ENCODE measurements at places on chromosomes 3 and 15.

- DNase-seq: no peak
Measured at GRCh38 chr15:42604894-42605744, 29.7 kb downstream of the STARD9 start.

- no peak for DNase-seq
Measured at GRCh38 chr3:159971311-159971710, 17.3 kb upstream of the IL12A start.

DNA sequence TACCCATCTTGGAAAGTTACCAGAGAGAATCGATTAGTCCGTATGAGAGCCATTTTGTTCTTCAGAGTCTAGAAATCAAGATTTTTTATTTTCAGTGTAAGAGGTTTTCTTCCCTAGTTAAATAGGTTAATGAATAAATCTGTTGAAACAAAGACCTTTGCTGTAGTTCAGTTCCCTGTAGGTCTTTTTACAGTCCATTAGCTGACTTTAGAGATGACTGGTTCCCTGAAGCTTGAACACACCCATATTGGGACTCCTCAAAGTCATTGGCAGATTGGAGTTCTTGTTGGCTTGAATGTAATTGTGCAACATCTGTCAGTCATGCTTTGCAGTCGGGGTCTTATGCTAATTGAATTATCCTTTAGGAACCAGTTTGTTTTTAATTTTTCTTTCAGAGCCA lies 45.3 kb downstream of the SEMA6D start:
- DNase-seq: no peak

- DNase-seq: no peak
Measured at GRCh38 chr15:87645723-87646122, 610.8 kb downstream of the NTRK3 start.

DNA sequence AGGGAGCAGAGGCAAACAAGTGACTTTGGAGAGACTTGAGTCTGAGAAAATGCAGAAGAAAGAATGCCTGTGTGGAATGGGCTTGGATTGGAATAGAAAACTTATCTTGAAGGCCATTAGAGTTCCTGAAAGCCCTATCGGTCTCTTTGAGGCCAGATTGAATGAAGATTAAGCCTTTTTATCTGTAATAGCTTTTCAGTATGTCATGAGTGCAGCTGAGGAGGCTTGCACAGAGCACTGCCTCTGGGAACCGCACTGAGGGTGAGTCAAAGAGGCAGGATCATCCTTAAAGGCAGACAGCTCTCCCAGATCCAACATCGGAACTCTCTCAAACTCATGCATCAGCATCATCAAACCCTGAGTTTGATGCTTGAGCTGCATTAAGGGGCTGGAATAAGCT lies 515.2 kb downstream of the NTRK3 start:
- no peak for DNase-seq

GRCh38 chr3:87575550-87575949 lies 299.2 kb upstream of the POU1F1 start:
- no peak for DNase-seq

GRCh38 chr15:71239592-71240364 lies 124.5 kb downstream of the THSD4 start:
- DNase-seq: no peak

- no peak for DNase-seq
Measured at GRCh38 chr3:41131224-41131623, 68.1 kb upstream of the CTNNB1 start.

GRCh38 chr3:136624371-136624770 lies 127.8 kb downstream of the STAG1 start:
- no peak for DNase-seq

- no peak for DNase-seq
Measured at GRCh38 chr15:79944622-79945021, 26.4 kb downstream of the BCL2A1 start.

GRCh38 chr15:41051139-41051538 lies 64.9 kb downstream of the INO80 start:
- no peak for DNase-seq

- no peak for DNase-seq
Measured at GRCh38 chr15:88652456-88653199, 13.8 kb downstream of the ISG20 start.

GRCh38 chr3:133937061-133937686 lies 41.5 kb upstream of the RAB6B start:
- no peak for DNase-seq

DNA sequence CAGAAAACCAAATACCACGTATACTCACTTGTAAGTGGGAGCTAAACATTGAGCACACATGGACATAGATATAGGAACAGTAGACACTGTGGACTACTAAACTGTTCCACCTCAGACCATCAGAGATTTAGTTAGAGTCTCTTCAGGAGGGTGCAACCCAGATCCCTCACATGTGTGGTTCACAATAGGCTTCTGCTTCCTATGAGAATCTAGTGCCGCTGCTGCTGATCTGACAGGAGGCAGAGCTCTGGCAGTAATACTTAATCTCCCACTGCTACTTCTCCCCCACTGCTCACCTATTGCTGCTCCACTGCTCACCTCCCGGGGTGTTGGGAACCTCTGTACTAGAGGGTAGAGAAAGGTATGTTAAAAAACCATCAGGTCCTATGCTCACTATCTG lies 533.3 kb downstream of the NSUN3 start:
- DNase-seq: no peak

DNA sequence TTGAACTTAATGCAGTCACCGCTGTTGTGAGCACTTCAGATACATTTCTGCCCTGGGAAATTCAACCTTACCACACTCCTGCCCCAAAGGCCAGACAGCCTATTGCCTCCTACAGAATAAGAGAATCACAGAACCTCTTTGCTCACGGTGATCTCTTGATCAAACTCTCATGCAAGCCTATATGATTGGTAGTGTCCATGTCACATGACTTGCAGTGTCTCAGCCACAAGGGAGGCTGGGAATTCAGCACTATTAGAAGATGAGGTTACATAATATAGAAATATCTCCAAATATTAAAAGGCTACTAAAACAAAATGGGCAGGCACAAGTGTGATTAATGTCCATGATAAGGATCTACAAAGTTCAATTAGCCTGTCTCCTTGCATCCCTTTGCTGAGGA lies 3.8 kb upstream of the PCOLCE2 start:
- no peak for DNase-seq

GRCh38 chr3:69282181-69282580 lies 103.7 kb downstream of the FRMD4B start:
- no peak for DNase-seq

DNA sequence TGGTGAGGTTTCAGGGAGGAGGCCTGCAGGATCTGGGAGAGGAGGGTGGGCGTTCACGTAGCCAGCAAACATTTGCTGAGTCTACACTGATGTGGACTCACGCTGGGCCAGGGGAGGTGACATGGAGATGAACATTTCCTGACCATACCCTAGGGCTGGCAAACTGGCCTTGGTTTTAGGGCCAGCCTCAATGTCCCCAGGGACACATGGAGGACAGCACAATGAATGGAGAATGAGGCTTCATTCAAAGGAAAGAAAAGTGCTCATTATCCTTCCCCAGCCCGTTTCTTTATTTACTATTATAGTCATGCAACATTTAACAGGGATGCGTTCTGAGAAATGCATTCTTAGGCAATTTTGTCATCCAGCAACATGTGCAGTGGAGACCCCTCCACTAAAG lies 26.8 kb downstream of the ACAN start:
- no peak for DNase-seq

GRCh38 chr3:105799286-105799685 lies 69.5 kb downstream of the CBLB start:
- DNase-seq: no peak

DNA sequence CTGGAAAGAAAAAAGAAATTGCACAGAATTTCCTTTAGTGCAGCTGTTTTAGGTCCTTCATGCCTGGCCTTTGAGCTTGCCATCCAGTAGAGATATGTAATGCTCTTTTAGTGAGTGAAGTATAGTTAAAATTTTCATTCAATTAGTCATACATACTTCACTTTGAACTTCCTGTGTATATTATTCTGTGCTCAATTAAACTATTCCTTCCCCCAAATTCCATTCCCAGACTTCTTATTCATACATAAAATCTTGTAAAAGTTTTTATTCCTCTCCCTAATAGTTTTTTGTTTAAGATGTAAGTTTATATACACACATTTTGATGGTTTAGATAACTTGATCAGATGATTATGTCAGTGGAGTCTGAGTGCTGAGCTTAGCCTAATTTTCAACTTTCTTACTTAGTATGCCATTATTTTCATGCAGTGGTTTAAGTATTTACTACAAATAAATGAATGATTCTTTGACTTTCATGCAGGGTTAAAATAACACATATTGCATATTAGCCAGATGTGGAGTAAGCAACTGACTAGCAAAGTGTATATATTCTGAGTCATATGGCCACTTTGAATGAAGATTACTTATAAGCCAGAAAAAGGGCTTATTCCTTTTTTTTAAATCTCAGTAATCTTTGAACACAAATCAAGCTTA lies 42.5 kb upstream of the ABHD10 start:
- no peak for DNase-seq

Measured in stimulated activated CD4-positive, alpha-beta T cell treated with anti-CD3 and anti-CD28 coated beads, Interleukin-1b, Interleukin-23, amount 100 ng/mL, for 1 hour (primary cell).